COLO829 (cell line): ENCODE measurements at places on chromosomes 7 and 10.

- DNase-seq, result no peak
Observed at GRCh38 chr7:7581531-7582179, 15.0 kb downstream of the MIOS start.

DNA sequence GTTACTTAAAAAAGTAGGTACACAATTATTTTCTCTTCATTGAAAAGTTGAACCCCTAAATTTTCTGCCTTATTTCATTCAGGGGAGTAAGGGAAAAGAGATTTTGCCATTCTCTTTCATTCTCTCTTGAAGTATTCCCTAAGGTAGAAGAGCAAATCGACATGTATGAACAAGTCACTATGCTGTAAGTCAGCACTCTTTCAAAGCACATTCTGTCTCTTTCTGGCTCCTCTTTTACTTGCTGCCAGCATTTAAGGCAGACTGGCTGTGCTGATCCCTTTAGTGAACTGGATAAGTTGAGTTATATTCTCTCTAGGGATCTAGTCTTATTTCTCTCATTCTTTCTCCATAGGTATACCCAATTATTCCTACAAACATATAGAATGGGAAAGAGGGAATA is 222.3 kb upstream of the ZWINT start:
- no peak for DNase-seq

GRCh38 chr7:51175316-51175991 is 141.2 kb downstream of the COBL start:
- DNase-seq, result no peak

DNA sequence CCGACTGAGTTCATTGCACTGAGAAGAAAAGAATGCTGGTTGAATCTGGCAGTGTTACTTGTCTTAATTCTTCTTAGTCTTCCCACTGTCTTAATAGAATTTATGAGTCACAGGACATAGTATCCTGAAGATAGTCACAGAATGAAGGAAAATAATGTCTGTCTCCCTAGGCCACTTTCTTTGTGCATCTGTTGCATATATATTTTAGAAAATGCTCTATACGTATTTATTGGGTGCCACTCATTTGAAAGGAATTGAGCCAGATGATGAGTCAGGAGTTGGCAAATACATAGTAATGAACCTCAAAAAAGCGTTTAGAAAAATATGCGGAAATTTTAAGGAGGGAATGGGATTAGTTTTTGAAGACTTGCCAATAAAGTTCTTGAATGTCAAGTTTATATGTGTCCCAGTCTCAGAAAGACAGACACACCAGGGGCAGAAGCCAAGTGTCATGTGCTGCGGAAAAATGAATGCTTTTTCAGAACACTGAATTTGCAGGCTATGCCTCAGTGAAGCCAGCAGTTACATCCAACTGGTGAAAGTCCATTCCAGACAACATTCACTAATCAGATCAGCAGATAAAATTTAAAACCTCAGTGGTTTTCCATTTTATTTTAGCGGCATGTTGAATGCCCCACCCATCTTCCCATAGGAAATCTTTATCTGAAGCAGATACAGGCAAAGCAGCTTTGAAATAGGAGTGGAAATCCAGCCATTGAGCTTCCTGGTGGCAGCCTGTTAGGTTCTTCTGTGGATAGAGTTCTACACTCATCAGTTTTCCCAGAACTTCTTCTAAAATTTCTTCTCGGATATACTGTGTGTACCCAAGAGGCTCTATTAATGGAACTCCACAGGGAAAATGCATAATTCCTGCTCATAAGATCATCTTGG is 308.4 kb downstream of the BICC1 start:
- DNase-seq, result peak; percentile 11

- DNase-seq, result no peak
Observed at GRCh38 chr7:99617192-99617781, 541 bp downstream of the ZSCAN25 start.

GRCh38 chr10:130336617-130337304 is 200.6 kb downstream of the GLRX3 start:
- DNase-seq, result no peak

DNA sequence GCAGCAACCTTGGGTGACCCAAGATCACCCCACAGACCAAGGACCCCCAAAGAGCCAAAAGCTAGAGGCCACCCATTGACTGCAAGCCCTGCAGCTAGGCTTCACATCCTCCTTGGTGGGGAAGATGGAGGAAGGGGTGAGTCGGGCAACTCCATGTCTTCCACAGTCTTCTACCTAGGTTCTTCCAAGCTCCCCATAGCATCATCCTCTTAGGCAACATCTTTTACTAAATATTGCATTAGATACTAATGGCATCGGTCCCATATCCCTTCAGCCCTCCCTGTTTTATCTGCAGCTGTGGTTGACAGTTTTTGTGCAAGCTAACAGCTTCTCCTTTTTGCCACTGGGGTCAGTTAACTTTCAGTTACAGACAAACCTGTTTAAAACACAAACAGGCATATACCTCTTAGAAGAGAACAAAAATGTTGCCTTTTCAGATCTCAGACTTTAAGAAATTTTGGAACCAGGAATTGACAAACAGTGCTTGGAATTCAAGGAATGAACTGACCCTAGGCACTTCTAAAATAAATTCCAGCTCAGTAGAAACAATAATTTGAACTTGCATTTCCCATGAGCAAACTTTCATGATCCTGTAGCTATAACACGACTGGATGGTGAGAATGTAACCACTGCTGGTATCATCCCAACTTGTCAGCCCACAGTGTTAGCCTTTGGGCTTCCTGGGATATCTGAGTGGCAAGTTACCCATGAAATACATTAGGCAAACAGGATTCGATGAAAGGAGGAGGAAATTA is 33.9 kb upstream of the MSMB start:
- no peak for DNase-seq

- no peak for DNase-seq
Observed at GRCh38 chr7:24828891-24829661, 71.8 kb upstream of the GSDME start.

DNA sequence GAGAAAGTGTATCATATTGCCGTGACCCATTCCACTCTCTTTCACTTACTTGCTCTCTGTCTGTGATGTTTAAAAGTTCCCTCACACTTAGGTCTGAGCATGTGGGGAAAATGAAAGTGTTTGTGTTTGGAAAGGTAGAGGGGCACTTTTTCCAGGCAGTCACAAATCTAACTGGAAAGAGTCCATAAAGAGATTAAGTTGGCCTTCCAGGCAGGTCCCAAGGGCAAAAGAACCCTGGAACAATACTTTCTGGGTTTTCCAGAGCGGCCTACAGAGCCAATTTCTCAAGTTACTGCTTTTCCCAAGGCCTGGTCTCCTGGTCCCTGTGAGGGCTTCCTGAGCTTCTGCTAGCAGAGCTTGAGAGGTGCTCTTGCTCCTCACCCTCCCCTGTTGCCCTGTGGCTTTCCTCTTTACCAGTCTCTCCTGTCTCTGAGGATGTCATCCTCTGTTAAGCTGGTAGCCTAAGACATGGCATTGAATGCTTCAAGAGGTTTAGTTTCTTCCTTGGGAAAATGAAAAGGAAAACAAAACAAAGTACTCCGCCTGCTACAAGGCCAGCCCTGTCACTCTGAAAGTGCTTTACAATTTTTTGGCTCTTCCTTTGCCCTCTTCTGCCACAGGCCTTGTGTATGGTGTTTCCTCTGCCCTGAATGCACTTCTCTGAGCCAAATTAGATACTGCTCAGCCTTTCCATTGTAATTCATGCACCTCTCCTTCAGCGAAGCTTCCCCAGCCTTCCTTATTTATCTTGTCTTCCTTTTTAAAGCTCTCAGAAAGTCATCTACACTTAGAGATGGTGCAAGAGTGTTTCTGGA is 20.1 kb downstream of the TES start:
- no peak for DNase-seq

DNA sequence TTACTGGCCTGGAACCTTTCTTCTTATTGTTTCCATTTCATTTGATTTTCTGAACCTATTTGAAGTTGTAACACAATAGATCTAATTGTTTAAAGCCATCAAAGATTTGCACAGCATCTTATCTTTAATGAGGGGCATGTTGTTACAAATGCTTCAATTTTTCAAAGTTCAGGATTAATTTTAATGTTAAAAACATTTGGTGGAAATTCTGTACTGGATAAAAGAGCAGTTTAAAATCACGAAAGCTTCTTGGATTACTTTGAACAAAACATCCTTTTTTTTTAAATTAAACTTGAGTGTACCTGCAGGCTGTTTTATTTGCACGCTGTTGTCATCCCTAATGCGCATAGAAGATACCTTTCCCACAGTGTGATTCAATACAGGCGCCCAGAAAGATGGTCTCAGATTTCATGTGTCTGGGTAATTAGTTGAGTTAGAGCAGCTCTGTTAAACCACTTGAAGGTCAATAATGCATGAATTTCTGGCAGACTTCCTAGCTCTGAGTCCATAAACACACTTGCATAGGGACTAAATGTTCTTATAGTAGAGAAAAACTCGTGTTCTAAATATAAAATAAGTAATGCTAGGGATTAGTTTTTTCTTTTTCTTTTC is 29.3 kb upstream of the DDX50 start:
- no peak for DNase-seq

DNA sequence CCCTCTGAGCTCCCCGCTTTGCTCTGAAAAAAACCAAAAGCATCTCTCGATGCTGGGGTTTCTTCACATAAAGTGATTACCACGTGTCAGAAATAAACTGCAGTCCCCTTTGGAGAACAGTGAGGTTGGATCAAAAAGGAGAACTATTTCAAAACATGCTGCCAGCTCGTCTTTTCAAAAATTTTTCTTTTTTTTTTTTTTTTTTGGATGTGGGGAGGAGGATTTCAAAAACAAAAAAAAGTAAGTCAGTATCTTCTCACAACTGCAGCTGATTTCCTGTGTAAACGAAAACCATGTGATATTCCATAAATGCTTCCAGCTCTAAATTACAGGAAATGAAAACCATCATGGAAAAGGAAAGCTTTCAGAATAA is 155.0 kb upstream of the LYZL2 start:
- no peak for DNase-seq

GRCh38 chr7:22051886-22052673 is 106.4 kb upstream of the CDCA7L start:
- DNase-seq, result no peak

GRCh38 chr7:2213551-2214215 is 19.1 kb downstream of the MAD1L1 start:
- DNase-seq, result no peak

DNA sequence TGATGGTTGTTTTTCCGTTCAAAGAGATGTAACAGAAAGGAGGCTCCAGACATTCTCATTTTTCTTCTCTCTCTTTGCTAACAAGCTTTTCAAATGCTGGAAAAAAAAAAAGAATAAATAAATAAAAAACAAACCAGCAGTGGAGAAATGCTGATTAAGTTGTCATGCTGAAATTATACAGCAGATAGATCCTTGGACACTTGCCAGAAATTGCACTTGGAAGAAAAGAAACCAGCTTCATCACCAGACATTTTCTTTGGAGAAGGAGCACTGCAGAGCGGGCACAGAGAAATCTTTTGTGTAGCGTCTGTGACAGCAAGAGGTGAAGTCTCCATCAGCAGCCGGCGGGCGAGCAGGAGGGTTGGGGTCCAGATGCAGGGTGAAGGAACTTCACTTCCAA is 55.8 kb downstream of the CLRN3 start:
- no peak for DNase-seq
